Stimulated activated CD4-positive, alpha-beta T cell treated with anti-CD3 and anti-CD28 coated beads, Interleukin-4, amount 100 ng/mL, for 48 hours (primary cell): ENCODE measurements at places on chromosomes 4 and X.

DNA sequence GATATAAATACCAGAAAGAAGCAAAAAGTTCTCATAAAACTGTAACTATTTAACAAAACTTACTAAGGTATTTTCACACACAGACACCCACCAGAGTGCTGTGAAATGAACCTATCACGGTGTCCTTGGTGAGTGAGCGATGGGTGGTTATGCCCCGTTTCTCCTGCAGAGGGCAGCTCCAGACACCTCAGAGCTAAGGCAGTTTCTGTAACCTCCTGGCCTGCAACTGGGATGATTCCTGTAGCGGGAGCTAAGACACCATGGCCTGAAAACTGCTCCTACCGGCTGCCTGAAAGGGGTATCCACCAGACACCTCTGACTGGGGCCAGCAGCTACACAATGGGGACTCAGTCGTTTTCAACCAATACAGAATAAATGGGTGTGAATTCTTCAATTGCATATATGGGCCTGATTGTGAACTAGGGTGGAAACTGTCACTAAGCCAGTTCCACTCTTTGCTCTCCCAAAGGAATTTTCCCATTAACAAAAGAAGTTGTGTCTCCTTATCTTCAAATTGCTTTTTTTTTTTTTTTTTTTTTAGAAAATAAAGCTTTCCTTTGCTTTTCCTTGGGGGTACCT lies 2375.8 kb upstream of the TENM3 start:
- DNase-seq: peak; percentile 2

DNA sequence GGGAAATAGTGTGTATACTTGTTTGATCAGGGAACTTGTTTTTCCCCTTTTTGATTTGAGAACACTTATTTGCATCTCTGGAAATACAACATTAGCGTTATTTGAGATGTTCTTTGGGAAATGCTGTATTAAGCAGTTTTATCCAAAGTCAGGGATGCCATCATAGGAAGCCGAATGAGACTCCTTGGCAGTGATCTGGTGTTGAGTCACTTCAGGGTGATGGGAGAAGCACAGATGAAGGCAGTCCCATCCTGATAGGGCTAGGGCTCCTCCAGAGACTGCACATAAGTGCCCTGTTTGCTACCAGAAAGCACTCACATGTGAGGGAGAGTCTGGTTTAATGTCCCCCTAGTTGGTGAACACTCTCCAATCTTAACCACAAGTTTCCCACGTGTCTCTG lies 62.3 kb downstream of the IL1RAPL1 start:
- no peak for DNase-seq

DNA sequence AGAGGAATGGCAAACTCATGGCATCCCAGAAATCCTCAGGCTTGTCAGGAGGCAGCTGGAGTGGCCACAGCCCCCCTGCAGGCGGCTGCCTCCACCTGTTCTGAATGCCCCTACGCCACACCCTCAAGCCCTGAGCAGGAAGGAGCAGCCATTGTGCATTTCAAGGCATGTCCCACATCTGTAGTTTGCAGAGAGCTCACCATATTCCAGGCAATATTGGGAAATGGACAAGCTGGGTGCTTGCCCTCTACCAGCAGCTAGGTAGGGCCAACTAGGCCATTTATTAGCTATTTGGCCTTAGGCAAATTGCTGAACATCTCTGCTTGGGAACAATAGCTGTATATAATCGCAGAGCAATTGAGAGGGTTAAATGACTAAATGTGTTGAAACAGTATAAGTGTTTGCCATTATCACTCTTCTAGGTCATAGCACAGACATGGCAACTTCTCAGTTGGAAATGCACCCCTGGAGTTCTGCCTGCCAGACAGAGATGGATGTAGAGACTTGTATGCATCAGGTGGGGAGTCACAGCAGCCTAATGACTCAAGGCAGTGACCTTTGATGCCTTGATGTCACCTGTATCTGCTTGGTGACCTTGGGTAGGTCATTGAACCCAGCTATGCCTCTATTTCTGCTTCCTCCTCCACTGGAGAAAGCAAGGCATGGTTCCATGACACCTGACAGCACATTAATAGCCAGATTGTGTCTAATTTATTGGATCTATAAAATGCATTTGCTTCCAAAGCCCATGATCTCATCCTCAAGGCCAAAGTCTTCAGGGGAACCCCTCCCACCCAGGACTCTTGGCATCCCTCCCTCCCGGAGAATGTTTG lies 52.8 kb downstream of the FHDC1 start:
- DNase-seq: no peak

GRCh38 chrX:69323786-69324720 lies 158.8 kb upstream of the PJA1 start:
- no peak for DNase-seq

- no peak for DNase-seq
These were observed 147.8 kb upstream of the KLF3 start for GRCh38 chr4:38516190-38516589.
